ENCODE measurements at places on chromosomes 11 and 22.

- DNase-seq = no peak
These were observed 75.9 kb upstream of the NUP50 start for GRCh38 chr22:45087802-45088201.

DNA sequence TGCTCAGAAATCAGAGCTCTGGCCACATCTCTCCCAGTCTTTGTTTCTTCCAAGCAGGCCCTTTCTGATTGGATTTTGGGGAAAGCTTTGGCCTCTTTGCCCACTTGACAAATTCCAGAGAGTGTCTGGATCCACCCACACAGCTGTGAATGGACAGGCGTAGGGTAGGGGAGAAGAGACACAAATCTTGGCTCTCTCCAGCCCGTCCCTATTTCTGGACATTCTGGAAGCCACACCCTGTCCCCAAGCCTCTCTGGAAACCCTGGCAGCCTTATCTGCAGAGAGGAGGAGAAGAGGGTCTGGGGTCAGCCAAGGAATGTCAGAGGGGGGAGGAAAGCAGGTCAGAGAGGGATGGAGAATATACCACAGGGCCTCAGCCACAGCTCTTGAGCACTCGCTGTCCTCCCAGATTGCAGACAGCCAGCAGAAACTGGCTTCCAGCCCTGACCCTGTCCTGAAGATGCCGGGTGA, 59.5 kb upstream of the WNT11 start:
- DNase-seq = no peak

DNA sequence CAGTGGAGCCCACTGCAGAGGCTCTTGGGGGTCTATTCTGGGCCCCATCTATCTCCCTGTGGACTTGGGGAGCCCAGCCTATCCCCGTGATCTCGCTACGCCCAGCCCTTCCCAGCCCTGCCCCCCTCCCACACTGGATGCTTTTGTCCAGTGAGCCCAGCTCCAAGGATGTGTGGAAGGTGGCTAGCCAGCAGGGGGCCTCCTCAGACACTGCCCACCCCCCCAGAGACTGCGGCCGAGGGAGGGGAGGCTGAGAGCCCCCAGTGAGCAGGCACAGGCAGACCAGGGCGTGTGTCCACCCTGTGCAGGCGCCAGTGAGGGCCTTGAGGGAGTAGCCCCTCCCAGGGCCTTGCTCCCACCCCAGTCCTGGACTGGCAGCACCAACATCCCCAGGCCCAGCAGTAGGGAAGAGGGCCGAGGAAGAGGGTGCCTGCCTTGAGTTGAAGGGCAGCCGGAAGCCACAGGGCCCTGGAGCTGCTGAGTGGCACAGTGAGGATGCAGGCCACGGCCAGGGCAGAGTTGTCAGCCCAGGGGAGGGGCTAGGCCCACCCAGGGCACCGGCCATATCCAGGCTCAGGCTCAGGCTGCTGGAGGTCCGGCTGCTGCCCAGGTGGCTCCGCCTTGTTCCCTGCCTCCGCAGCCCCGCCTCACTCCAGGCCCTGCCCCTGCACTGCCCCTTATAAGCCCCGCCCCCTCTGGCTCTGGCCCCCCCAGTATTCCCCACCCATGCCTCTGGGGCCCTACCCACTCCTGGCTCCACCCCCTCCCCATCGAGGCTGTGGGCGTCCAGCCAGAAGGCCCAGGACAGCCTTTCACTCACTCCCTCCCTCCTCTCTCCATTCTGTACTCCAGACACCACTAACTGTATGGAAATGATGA, 28.0 kb downstream of the MOB2 start:
- DNase-seq = no peak

DNA sequence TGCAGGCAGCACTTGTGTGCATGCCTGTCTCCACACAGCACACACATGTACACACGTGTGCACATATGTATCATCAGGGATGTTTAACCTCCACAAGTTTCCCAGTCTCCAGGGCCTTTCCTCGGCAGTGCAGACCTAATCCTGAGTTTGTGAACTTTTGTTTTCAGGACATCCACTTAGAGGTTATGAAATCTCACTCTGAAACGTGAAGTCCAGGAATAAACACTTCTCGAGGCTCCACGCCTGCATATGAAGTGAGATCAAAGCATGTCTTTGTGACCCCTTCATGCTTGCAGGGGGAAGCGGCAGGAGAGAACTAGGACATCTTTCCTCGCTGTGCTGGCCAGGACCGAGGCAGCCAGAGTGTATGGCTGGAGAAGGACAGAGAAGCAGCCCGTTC, 3.1 kb downstream of the SHISAL1 start:
- no peak for DNase-seq

- DNase-seq = no peak
These were observed 121.9 kb upstream of the MTMR2 start for GRCh38 chr11:96045622-96046456.

GRCh38 chr22:20582171-20582511, 74.7 kb downstream of the MED15 start:
- no peak for DNase-seq

- DNase-seq = no peak
These were observed 109.3 kb downstream of the BRD1 start for GRCh38 chr22:49718396-49718795.

DNA sequence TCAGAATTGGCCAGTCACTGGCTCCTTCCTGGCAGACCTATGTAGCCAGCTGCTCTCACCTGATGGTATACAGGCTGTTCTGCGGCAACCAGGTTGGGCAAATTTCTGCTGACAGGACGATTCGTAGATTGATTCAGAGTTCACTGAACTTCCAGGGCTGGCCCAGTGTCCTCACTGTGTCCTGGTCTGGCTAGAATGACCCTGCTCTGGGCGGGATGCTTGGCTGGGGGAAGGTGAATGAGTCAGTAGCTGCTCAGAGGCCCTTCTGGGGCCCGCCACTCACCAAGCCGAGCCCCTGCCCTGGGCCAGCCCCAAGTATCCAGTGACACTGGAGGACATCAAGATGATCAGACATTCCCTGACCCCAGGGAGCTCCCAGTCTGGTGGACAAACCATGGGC, 62.9 kb upstream of the WNT11 start:
- DNase-seq = no peak

DNA sequence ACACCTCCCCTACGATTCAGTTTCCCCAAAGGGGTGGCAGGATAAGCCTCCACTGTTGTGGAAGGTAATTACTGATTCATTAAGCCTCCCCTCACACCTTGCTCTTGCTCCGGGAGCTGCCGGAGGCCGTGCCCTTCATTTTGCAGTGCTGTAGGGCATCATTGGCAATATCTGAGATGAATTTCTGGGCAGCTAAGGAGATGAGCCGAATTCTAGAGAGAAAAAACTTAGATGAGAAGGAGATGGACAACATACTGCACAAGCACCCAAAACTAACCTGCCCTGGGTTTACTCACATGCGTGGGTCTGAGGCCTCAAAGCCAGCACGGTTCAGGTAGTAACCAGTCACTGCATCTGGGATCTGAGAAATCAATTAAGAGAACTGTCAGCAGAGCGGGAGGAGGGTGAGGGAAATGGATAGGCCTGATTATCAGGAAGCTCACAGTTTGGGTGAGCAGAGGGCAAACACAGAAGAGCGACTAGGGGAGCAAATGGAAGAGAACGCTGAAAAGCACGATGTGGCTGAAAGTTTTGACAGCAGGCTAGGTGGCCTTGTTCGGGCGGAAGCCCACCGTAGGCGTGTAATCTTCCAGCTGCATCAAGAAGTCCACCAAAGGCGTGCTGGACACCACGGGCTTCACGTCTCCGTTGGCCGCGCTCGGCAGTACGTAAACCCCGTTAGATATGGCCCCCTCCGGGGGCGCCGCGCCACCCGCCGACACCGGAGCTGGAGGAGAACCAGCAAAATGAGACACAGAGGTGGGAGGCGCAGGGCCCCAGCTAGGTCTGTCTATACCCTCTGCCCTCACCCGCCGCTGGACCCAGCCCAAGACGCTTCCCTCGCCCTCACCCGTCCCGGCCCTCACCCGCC, 689 bp downstream of the TAF10 start:
- peak; percentile 65 for DNase-seq

- DNase-seq = no peak
These were observed 6.4 kb upstream of the MFRP start for GRCh38 chr11:119352857-119353260.

GRCh38 chr11:13920756-13921155, 41.8 kb upstream of the SPON1 start:
- no peak for DNase-seq

DNA sequence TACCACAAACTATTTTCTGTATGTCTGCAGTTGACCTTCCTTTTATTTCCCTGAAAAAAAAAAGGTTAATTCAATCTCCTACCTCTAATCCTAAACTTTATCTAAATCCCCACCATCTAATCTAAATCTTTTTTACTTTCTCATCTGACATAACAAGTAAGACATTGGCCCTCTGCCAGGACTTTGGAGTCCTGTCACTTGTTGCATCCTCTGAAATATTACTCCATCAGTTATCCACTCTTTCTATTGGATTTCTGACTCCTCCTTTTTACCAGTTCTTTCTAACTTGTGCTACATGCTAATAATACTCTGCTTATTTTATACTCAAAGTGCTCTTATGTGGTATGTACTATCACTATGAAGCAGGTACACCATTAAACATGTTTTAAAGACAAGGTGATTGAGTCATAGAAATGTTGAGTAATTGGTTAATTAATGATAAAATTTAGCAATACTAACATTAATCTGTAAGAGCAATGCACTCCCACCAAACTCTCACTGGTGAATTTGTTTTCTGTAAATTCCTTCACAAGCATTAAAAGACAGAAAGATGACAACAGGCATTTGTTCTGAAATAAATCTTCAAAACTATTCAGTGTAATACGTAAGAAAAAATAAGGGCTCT, 914.2 kb upstream of the RAG2 start:
- DNase-seq = no peak

DNA sequence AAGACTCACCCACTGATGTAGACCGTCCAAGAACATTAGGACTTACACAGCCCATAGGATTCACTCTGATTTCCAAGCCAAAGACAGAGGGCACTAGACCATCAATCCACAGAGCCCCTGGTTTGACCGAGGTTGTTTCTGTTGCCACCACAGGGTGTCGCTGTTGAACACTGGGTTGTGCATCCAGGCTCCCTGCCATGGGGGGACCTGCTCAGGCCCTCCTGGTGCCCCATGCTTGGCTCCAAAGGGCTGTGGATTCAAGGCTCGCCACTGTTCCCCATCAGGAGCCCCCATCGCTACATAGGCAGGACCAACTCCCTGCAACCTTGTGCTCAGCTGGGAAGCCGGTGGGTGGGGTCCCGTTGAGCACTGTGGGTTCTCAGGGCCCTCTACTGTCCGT, 128.0 kb upstream of the ANO1 start:
- DNase-seq = no peak

Measured in CD8-positive, alpha-beta memory T cell (primary cell).